ENCODE measurements at places on chromosomes 7 and 10. TPM values are rescaled to one million over a fixed set of nuclear protein-coding genes. Genes with fewer than 3 reads are reported as not detected.

- no peak for DNase-seq
These were observed 22.1 kb upstream of the SAR1A start for GRCh38 chr10:70192326-70192968.

DNA sequence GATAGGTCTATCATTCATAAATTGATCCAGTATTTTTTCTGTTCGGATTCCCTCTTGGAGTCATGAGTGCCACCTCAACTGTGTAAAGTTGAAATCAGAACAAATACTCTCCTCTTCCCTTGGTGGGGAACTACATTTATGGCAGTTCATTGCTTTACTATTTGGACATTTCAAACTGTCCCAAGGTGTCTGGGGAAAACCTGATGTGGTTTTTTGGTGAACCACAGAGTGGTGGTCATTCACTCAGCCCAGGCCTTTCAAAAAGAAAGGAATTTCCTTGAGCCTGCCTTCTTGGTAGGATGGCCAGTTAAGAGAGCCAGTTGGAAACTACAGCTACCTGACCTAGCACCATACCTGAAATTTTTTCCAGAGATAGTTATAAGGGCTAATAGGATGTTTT lies 59.0 kb downstream of the ABCB1 start:
- DNase-seq, result no peak

- no peak for DNase-seq
These were observed 743 bp upstream of the PYROXD2 start for GRCh38 chr10:98415731-98416119.

The EN2 gene
- total RNA-seq, result not detected

DNA sequence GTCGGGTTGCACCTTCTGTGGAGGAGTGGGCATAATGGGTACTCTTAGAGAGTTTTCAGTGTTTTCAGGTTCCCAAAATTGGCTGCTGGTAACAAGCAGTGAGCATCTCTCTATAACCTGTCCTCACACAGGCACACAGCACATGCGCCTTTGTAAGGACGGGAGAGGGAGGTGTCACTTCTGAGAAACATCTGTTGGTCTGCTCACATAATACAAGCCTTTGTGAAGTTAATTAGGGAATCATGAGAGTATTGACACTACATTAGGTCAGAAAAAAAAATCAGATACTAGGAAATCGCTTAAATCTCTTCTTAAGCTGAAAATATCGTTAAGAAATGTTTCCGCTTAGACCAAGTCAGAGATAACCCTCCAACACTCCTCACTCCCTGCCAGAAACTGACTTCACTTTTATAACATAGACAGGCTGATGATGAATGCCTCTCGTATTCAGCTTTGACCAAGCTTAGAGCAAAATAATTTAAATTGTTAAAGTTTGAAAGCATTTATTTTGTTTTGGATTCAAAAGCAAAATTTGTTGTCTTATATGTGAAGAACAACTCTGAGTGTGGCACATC lies 769.7 kb downstream of the TNS3 start:
- DNase-seq, result no peak

The FOXI2 gene
- not detected for total RNA-seq

The TMEM236 gene
- total RNA-seq, result 0.04 TPM

- no peak for DNase-seq
These were observed 70.8 kb upstream of the ASAH2 start for GRCh38 chr10:50322077-50322476.

GRCh38 chr10:24720096-24720495 lies 3.6 kb downstream of the ARHGAP21 start:
- DNase-seq, result no peak

The WEE2 gene
- not detected for total RNA-seq

Measured in Karpas-422 (cell line).